Hepatocyte (in vitro differentiated cells): ENCODE measurements at places on chromosomes 1 and 21. TPM values are rescaled to one million over a fixed set of nuclear protein-coding genes. Genes with fewer than 3 reads are reported as not detected.

Gene SCAMP3
- polyA plus RNA-seq = 114 and 131 TPM in 2 replicates

Gene CYYR1
- 4.9 and 6.6 TPM in 2 replicates for polyA plus RNA-seq

Gene SLC35F3
- 0.43 and 1.3 TPM in 2 replicates for polyA plus RNA-seq

Gene NBPF3
- 3.5 and 3.6 TPM in 2 replicates for polyA plus RNA-seq

Gene SPRR5
- not detected in 2 replicates for polyA plus RNA-seq

Gene ZBTB7B
- polyA plus RNA-seq = 13.3 and 13.5 TPM in 2 replicates

Gene SLFNL1
- polyA plus RNA-seq = 0.18 and 1.8 TPM in 2 replicates

Gene HFM1
- polyA plus RNA-seq = 0.39 and 0.50 TPM in 2 replicates

Gene ILDR2
- 0.28 and 1.6 TPM in 2 replicates for polyA plus RNA-seq

Gene BSND
- polyA plus RNA-seq = 0.18 and 0.21 TPM in 2 replicates

Gene MSH4
- 0.13 and 0.19 TPM in 2 replicates for polyA plus RNA-seq

Gene CYP4A22
- polyA plus RNA-seq = 3.9 and 7.3 TPM in 2 replicates

Gene SMYD3
- 48.3 and 68.5 TPM in 2 replicates for polyA plus RNA-seq

Gene SPRR2E
- not detected in 2 replicates for polyA plus RNA-seq
